ENCODE measurements at places on chromosomes 5 and 9.

DNA sequence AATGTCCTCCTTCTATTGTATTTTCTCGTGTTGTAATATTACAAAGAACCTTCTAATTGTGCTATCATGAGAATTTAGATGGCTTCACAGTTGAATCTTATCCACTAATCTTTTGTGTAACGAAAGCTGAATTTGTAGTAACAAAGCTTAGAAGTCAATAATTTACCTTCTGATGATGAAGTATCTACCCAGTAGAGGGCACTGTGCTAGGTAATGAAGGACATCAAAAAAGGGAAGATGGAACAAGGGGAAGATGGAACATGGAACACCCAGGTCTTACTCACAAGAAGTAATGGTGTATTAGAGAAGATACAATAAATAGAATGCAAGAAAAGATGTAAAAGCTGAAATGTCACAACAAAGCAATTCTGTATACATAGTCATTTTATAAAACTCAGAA, 131.0 kb upstream of the CCNG1 start:
- DNase-seq = no peak

DNA sequence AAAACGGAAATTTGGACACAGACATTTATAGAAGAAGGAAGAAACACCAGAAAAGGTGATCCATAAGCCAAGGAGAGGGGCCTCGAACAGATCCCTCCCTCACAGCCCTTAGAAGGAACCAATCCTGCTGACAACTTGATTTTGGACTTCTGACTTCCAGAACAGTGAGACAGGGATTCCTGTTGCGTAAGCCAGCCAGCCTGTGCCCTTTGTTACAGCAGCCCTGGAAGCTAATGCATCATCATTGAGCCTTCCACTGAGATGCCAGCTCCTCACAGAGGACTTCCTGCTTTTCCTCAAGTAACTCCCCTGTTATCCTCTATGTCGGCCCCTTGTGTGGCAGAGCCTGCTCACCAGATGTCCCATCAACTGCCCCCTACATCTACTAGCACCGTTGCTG, 94.1 kb downstream of the JMY start:
- DNase-seq = no peak

- DNase-seq = no peak
These were observed 306.8 kb upstream of the DMAC1 start for GRCh38 chr9:8106362-8106761.

DNA sequence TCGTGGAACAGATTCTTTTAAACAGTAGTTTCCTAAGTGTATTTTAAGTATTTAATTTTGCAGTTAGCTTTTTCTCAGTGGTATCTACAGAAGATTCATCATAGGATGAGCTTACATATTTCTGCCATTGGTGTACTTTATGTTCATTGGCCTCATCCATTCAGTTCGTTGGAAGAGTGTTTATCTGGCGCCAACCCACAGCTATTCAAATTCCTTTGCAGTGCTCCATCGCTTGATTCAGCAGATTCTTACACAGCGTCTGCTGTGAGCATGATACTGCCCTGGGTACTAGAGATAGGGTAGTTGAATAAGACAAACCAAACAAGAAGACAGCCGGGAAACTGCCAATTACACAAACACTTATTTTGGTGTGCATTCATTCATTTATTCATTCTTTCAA, 55.1 kb downstream of the NUP214 start:
- DNase-seq = no peak

GRCh38 chr5:161660806-161661205, 24.7 kb upstream of the GABRA6 start:
- no peak for DNase-seq

- DNase-seq = no peak
These were observed 30.4 kb upstream of the PAPPA start for GRCh38 chr9:116123171-116123570.

DNA sequence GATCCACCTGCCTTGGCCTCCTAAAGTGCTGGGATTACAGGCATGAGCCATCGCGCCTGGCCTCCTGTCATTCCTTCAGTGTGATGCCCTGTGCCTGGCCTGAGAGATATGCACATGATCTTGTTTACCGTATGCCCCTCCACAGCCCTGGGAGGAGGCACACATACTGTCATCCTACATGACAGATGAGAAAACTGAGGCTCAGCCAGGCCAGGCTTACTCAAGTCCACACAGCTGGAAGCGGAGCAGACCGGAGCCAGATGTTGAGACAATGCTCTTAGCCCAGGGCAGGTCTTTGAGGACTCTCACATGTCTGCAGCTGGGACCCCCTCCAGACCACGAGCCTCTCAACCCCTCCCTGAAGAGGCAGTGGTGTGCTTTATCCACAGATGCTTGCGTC, 38.7 kb upstream of the SH3PXD2B start:
- DNase-seq = no peak

DNA sequence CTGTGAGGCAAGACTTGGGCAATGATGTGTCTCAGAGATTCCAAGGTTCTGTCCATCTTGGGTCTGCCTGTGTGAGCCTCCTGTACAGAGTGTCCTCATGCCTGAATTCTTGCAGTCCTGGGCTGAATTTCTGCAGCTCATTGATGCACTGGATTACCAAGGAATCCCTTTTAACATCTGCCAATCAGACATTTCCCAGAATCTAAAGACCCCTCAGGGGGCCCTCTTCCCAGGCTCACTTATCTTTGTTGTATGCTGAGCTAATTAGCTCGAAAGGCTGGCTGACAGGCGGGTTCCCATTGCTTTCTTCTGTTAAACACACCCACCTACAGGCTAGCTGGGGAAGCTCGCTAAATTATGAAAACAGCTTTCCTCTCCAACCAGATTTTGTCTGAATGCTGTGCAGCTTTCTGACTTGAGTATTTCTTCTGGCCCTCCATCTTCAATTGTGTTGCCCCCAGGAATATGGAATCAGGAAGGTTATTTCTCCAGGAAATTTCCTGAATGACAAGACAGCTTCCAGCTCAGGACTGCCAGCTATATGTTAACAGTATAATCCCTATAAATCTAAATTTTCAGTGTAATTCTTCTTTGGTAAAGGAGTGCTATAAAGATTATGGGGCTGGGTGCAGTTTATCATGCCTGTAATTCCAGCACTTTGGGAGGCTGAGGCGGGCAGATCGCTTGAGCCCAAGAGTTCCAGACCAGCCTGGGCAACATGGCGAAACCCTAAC, at the start of gene LIX1:
LIX1 (minus strand) TSS at position 91 of the 734 bp plus-strand sequence; CDS start at position 56, 35 bp downstream.
- peak; percentile 37 for DNase-seq

GRCh38 chr5:1657161-1657741, 133.5 kb upstream of the LPCAT1 start:
- no peak for DNase-seq

DNA sequence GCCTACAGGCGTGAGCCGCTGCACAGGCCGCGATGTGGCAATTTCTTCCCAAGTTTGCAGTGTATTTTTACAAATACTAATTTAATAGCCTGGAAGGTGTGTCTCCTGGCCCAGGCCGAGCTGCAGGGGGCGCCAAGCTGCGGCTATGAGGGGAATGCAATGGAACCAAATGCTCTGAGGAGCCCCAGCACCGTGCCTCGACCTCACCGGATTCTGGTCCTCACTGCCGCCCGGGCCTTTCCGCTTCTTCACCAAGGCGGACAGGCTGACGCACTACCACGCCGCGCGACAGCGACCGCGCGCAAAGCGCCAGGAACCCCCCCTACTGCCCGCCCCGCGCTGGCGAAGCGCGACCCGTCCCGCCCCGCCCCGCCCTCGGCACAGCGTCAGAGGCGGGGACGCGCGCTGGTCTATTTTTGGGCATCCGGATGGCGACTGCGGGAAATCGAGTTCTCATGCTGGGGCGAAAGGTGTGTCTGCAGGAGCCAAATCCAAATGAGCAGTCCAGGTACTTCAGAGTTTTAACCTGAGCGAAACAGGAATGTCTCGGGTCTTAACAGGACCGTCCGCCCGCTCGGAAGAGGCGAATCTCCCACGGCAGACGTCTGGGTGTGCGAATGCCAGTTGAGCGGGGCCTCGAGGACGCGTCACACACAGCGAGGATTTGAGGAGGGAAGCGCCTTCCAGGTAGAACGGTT, 31.7 kb upstream of the PRXL2C start:
- DNase-seq = peak; percentile 87

- peak; percentile 77 for DNase-seq
These were observed 120.9 kb downstream of the WNK2 start for GRCh38 chr9:93304574-93305496.

DNA sequence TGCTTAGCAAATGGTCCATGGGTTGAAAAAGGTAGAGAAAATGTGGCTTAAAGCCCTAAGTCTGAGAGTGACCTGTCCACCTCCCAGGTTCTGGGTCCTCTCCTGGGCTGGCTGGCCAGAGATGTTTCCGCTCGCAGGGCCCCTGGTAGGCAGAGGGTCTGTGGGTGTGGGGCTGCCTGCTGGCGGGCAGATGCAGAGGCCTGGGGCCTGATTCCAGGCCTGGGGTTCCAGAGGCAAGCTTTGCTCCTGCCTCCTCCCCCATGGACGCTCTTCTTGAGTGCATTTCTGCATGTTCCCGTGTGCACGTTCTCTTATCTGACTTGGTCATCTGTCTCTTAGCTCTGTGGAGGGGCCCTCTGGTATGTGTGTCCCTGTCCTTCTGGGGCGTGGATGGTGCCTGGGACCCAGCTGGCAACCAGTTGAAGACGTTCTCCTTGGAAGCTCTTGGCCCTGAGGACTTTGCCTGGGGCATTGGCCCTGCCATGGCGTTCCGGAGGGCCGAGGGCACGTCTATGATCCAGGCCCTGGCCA, 3.8 kb downstream of the MIGA2 start:
- DNase-seq = no peak

DNA sequence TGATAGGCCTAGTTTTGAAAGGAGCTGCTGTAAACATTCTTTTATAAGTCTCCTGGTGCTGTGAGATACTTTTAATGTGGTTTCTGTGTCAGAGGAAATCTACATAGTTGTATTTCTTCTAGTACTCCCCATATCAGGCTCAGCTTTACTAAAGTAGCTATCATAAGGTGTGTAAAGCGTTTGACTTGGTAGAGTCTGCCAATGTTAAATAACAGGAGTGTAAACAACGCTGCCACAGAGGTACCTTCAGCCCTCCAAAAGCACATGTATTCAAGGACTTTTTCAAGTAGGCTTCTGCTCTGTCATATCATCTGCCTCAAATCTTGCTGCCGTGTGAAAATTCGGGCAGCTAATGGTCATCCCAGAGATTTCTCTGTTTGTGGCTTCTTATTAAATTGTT, 142.7 kb downstream of the ZSWIM6 start:
- no peak for DNase-seq

- DNase-seq = no peak
These were observed 1.1 kb downstream of the CPLX2 start for GRCh38 chr5:175872287-175873087.

DNA sequence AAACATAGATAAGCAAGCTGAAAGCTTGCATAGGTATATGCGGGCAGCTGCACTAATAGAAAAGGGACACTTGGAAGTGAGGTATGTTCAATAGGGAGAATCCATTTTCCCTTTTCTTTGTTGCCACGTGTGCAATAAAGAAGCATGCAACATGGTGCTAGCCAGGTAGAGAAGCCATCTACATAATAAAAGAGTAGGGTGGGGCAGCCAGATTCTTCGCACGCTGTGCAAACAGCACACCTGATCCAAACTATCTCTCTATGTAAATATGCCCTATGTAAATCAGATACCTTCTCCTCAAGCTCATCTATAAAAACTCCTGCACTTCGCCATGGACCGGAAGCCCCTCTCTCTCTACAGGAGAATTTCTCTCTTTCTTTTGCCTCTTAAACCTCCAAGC, 91.9 kb upstream of the C9orf72 start:
- no peak for DNase-seq

- DNase-seq = no peak
These were observed 27.1 kb downstream of the NANS start for GRCh38 chr9:98083566-98084183.

- DNase-seq = no peak
These were observed 1952.6 kb downstream of the MAT2B start for GRCh38 chr5:165457859-165458481.

GRCh38 chr5:14141764-14142163, 1.4 kb upstream of the TRIO start:
- no peak for DNase-seq

- DNase-seq = no peak
These were observed 700 bp downstream of the SKP2 start for GRCh38 chr5:36152324-36153297.
